Keratinocyte (primary cell): ENCODE measurements at places on chromosomes 2 and 18.

GRCh38 chr2:203781151-203781550 lies 74.7 kb downstream of the CD28 start:
- DNase-seq = no peak
- H3K27ac ChIP-seq = no peak overlapping the region
- H3K27me3 ChIP-seq = no peaks in the 10 kb centered on the region

- no peak overlapping the region for H3K4me3 ChIP-seq
- no peaks in the 10 kb centered on the region for H3K36me3 ChIP-seq
- no peak overlapping the region for H3K27ac ChIP-seq
- no peaks in the 10 kb centered on the region for H3K4me1 ChIP-seq
- DNase-seq = no peak
Measured at GRCh38 chr2:30611583-30611982, 164.5 kb downstream of the LCLAT1 start.

DNA sequence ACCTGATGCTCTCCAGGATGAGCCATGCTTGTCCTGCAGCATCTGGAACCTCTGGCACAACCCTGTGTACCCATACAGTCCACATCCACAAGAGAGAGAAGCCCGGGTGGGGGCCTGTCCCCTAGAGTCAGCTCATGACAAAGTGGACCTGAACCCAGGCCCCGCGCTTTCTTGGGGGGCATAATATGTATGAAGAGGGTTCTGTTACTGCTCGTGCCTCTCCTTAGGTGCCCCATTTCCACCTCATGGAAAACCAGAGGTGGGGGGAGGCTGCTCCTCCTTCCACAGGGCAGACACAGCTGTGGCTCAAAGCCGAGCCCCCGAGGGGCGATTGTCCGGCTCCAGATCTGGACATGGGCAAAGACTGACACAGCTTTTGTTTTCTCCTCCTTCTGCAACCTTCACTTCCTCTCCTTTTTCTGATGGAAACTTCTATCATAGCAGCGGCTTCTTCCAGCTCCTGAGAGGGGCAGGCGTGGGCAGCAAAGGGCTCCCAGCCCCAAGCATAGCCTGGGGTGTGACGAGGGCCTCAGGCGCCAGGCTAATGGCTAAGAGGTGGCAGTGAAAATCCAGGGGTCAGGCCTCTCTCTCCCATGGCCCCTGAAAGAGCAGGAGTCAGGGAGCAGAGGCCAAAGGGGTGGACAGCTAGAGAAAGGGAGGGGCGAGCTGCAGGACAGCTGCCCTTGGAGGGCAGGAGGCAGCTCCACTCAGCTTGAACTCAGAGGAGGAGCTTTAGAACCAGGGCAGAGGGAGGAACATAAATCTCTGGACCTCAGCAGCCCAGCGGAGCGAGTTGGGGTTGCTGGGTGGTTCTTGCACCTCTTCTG lies 155.5 kb downstream of the ZFP36L2 start:
- DNase-seq = no peak
- H3K4me3 ChIP-seq = no peak overlapping the region
- H3K27ac ChIP-seq = no peak overlapping the region
- H3K4me1 ChIP-seq = peaks cover 53% of the 10 kb centered on the region
- H3K36me3 ChIP-seq = no peaks in the 10 kb centered on the region

DNA sequence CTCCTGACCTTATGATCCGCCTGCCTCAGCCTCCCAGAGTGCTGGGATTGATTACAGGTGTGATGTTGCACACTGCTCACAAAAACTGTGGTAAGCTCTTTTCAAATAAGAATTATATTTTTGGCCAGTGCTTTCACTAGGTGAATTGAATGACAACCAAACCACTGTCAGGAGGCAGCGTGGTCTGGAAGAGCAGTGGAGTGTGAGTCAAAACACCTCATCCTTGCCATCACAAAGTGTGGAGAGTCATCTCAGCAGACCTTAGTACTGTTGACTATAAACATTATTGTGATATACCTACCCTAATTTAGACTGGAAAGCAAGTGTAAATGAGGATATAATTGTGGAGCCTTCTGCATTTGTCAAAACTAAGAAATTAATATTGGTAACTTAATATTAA lies 61.3 kb downstream of the UBE2E3 start:
- DNase-seq = no peak
- peaks cover 14% of the 10 kb centered on the region for H3K4me1 ChIP-seq
- H3K27me3 ChIP-seq = no peaks in the 10 kb centered on the region
- no peak overlapping the region for H3K4me3 ChIP-seq
- H3K36me3 ChIP-seq = no peaks in the 10 kb centered on the region

GRCh38 chr18:63161761-63162195 lies 157.8 kb downstream of the BCL2 start:
- H3K4me1 ChIP-seq = peaks cover 21% of the 10 kb centered on the region
- H3K27me3 ChIP-seq = no peaks in the 10 kb centered on the region
- no peaks in the 10 kb centered on the region for H3K36me3 ChIP-seq
- peak overlapping the region; percentile 63 for H3K27ac ChIP-seq

GRCh38 chr2:147331790-147332419 lies 512.9 kb upstream of the ACVR2A start:
- no peaks in the 10 kb centered on the region for H3K4me1 ChIP-seq
- no peaks in the 10 kb centered on the region for H3K27me3 ChIP-seq
- no peaks in the 10 kb centered on the region for H3K36me3 ChIP-seq

- H3K4me3 ChIP-seq = no peak overlapping the region
- peaks cover 19% of the 10 kb centered on the region for H3K4me1 ChIP-seq
- DNase-seq = no peak
- H3K36me3 ChIP-seq = no peaks in the 10 kb centered on the region
- no peak overlapping the region for H3K27ac ChIP-seq
- H3K27me3 ChIP-seq = no peaks in the 10 kb centered on the region
Measured at GRCh38 chr2:132971310-132972061, 301.5 kb upstream of the LYPD1 start.

- H3K36me3 ChIP-seq = peaks cover 7% of the 10 kb centered on the region
- no peaks in the 10 kb centered on the region for H3K27me3 ChIP-seq
- no peak overlapping the region for H3K4me3 ChIP-seq
- H3K27ac ChIP-seq = no peak overlapping the region
- no peak for DNase-seq
- H3K4me1 ChIP-seq = peaks cover 7% of the 10 kb centered on the region
Measured at GRCh38 chr2:160334028-160334741, 134.1 kb upstream of the ITGB6 start.

GRCh38 chr2:32647180-32647651 lies 19.4 kb downstream of the TTC27 start:
- H3K36me3 ChIP-seq = no peaks in the 10 kb centered on the region
- no peaks in the 10 kb centered on the region for H3K27me3 ChIP-seq
- no peak overlapping the region for H3K4me3 ChIP-seq
- H3K27ac ChIP-seq = no peak overlapping the region
- no peaks in the 10 kb centered on the region for H3K4me1 ChIP-seq

- no peak for DNase-seq
- no peaks in the 10 kb centered on the region for H3K27me3 ChIP-seq
- peaks cover 12% of the 10 kb centered on the region for H3K4me1 ChIP-seq
- no peak overlapping the region for H3K4me3 ChIP-seq
Measured at GRCh38 chr2:30366199-30366691, 80.8 kb upstream of the LCLAT1 start.
